Right forelimb (tissue), 1 donor: ENCODE measurements at places on chromosomes 5 and 9.

DNA sequence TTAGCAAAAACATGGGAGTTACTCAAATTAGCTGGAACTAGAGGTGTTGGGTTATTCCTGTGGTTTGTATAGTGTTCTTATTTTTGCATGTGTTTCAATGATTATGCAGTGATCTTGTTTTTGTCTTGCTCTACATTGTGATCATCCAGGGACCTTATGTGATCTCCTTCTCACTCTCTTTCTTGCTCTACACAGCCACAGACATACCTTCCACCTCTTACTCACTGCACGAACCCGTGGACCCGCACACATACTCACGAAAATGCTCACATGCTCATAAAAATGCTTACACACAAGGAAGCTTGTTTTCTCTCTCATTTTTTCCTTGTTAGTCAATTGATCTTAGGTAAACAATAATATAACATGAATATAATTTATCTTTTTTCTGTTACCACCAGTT is 187.1 kb downstream of the KDM4C start:
- DNase-seq = no peak

DNA sequence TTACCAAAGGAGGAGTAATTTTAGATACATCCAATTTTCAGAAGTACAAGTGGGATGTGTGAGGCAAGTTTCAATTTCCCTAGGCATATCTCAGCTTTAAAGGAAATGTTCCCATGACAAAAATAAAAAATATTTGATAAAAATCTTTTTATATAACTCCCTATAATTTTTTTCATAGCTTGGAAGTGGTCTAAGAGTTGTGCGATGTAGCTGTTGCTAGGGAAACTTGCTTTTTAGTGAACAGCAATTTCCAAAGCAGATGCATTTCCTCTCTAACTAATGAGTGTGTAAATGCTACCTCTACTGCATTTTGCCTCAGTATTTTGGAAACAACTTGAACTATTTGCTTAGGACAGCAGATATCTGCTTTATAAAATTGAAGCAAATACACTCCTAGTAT is 39.6 kb downstream of the MACIR start:
- DNase-seq = no peak

DNA sequence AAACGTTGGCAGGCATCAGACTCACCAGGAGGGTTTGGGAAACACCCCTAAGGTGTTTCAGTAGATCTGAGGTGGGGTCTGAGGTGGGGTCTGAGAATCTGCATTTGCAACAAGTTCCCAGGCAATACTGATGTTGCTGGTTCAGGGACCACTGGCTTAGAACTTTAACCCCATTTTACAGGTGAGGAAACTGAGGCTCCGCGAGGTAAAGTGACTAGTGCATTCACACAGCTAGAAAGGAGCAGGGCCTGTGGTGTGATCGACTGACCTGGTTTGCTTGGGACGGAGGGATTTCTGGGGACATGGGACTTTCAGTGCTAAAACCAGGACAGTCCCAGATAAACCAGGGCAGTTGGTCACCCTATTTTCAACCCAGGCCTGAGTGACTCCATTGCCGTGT is 81.4 kb upstream of the ZNF618 start:
- no peak for DNase-seq

DNA sequence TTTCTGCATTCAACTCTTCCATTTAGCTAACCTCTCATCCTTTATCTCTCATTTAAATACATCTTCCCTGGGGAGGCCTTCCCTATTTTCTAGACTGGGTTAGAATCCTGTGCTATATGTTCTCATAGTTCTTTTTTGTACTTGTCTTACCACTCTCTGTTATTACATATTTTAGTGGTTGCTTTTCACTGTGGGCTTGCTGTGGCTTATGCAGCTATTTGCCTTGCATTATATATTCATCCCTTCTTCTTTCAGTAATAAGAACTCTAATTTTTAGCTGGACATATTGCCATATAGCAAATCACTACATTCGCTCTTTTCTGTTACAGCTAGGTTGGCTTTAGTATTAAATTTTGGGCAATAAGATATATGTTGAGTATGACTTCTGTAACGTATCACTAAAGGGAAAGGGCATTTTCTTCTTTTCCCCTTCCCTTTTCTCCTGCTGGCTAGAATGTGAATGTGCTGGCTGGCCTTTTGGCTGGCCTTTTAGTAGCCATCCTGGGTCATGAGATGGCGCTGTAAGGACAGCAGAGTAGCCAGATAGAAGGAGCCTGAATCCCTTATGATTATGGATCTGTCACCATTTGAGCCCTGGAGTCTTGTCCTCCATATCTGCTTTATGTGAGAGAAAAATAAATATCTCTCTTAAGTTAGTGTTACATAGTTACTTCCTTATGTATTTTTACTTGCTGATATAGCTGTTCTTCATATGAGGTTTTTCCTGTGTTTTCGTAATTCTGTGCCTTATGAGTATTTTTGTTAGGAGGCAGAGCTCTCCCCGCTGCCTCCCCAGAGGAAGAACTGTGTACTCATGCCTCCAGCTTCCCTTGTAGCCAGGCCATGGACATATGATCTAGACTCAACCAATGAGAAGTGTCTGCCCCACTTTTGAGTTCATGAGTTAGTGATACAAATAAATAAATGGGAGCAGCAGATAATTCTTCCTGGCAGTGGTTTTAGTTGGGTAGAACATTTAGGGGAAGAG is 65.8 kb downstream of the NDUFAF2 start:
- no peak for DNase-seq

DNA sequence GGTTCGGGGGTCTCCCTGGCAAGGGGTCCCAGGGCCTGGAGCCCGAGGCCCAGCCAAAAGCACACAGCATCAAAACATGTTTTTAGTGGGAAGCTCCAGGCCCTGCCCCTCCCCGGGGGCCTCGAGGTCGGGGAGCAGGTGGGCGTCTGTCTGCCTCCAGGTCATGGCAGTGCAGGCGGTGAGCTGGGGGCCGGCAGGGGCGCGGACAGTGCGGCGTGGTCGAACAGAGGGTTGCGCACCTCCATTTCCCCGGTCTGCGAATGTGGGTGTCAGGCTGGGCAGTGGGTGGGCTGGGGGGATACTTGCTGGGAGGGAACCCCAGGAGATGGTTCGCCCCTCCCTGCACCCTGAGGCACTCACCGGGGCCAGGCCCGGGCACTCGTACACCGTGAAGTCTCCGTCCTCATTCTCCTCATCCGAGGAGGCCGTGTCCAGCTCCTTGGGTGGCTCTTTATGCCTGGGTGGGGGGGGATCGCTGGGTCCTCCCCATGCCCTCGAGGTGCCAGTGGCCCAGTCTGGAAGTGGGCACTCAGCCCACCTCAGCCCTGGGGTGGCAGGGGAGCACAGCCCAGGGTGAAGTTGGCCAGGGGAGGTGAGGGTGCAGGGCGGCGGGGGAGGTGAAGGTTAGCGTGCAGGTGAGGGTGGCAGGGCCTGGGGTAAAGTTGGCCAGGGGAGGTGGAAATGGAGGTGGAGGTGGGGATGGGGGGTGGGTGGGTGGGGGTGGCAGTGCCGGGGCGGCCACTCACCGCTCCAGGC is 6.2 kb downstream of the NPDC1 start:
- no peak for DNase-seq

GRCh38 chr5:76679231-76679630 is 36.7 kb upstream of the F2R start:
- DNase-seq = no peak

- no peak for DNase-seq
These were observed 262.0 kb upstream of the FBXL7 start for GRCh38 chr5:15238006-15238405.

DNA sequence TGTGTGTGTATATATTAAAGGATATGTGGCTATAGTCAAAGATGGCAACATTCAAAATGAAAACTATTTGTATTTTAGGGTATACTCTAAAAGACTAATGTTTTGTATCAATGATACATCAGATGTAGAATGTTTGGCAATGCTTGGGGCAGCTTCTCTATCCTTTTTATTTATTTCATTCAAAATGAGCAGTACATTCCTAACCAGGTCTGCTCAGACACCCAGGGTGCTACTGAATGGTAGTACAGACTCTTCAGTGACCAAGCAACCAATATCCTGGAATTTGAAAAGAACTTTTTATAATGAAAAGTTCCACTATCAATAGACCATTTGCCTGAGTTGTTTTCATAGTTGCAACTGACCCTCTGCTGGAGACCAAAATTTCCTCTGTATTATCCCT is 23.9 kb downstream of the MEGF9 start:
- no peak for DNase-seq

- no peak for DNase-seq
These were observed 59.3 kb upstream of the SELENOP start for GRCh38 chr5:42870882-42871418.

- DNase-seq = no peak
These were observed 459 bp upstream of the ERAP2 start for GRCh38 chr5:96875791-96876291.

GRCh38 chr5:29005386-29005785 is 1967.0 kb upstream of the CDH9 start:
- DNase-seq = no peak

GRCh38 chr5:83277953-83278352 is 193.6 kb upstream of the VCAN start:
- no peak for DNase-seq

- DNase-seq = no peak
These were observed 28.3 kb downstream of the UHRF2 start for GRCh38 chr9:6441269-6441668.

GRCh38 chr9:11194246-11194645 is 581.4 kb upstream of the PTPRD start:
- DNase-seq = no peak

GRCh38 chr5:154278908-154279307 is 88.4 kb downstream of the GALNT10 start:
- no peak for DNase-seq

GRCh38 chr5:141637767-141638419 is 1.1 kb downstream of the RELL2 start:
- peak; percentile 72 for DNase-seq

DNA sequence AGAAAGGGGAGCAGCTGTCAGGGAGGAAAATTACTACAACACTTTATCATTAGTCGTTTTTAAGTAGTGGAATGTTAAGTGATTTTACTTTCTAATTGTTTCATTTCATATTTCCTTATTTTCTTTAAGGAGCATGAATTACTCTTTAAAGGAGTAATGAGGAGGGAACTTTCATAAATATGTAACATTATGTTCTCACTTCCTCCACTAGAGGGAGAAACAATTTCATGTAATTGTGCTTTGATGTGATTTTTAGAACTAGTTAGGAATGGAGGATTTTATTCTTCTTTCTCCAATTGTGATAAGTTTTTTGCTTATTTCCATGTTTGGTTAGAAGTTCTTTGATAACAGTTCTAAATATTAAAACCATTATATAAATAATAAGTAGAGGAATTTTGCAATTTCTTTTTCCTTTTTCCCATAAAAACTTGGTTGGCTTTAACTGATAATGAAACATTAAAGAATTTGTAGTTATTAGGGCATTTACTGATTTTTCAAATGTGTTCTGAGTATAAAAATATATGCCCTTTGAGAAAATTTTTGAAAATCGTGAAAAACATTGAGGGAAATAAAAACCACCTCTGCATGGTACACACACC is 25.6 kb downstream of the CEP78 start:
- DNase-seq = no peak

- DNase-seq = no peak
These were observed 359.4 kb upstream of the RIOK2 start for GRCh38 chr5:97542469-97542868.

- DNase-seq = no peak
These were observed 1.2 kb downstream of the CARD6 start for GRCh38 chr5:40842351-40842750.

DNA sequence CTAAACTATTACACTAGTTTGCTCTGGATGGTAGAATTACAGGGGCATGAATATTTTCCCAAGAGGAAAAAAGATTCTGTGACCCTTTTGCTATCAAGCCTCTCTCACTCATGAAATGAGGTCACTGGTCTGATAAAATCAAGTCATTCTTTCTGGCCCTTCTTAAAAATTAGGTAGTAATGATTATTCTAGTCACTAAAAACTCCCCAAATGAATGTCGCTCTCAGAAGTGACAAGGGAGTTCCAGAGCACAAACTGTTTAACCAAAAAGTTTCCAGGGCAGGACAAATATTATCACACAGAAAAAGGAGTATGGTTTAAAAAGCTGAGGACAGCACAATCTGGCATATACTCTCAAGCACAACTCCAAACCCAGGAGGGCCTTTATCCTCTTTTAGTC is 12.5 kb downstream of the ERMP1 start:
- DNase-seq = no peak

DNA sequence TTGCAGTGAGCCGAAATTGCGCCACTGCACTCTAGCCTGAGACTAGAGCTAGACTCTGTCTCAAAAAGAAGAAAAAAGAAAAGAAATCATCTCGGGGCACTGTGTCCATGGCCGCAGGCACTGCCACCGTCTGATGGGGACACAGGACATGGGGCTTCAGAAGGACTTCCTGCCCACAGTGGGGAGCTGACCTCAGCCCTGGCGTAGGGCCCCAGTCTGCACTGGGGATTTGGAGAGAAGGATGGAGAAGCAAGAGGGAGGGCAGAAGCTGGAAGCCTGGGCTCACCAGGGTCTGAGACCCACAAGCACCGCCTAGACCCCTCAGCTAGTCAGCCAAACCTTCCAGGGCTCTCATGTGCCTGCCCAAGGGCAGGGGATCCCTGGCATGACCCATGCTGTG is 4.1 kb upstream of the SARDH start:
- no peak for DNase-seq

- peak; percentile 53 for DNase-seq
These were observed 42.9 kb upstream of the AFAP1L1 start for GRCh38 chr5:149228618-149229297.
